Muscle of arm (tissue), 14 donors: ENCODE measurements at places on chromosomes 3 and 15. TPM values are rescaled to one million over a fixed set of nuclear protein-coding genes. Genes with fewer than 3 reads are reported as not detected.

DNA sequence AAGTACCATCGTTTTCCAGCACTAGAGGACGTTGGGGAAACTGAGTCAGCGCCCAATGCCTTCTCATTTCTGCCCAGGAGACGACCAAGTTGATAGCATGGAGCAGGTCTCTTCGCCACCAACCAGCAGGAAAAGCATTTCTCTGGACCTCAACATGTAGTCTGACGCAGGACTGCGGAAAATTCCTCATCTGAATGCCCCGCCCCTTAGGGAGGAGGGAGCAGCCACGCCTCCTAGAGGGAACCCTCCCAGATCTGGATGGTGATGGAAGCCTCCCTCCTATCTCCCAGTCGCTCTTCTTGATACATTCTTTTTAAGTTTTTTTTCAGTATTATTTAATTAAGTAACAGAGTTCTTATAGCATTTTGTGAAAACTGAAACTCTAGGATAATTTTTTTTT lies 17.4 kb upstream of the MINDY4B start:
- DNase-seq: no peak

Gene CCNB2
- polyA plus RNA-seq: 30.4 TPM

GRCh38 chr15:64842986-64843561 lies 1.4 kb downstream of the PLEKHO2 start:
- no peak for DNase-seq

GRCh38 chr3:169295126-169295525 lies 368.4 kb downstream of the MECOM start:
- DNase-seq: no peak
